ENCODE measurements at places on chromosomes 3 and 15.

GRCh38 chr15:90402767-90403166 is 14.7 kb downstream of the IQGAP1 start:
- DNase-seq: no peak

GRCh38 chr3:164278550-164278949 is 799.7 kb downstream of the SI start:
- DNase-seq: no peak

GRCh38 chr3:126685021-126685420 is 19.0 kb upstream of the CHCHD6 start:
- DNase-seq: no peak

- DNase-seq: no peak
These were observed 38.0 kb upstream of the RFTN1 start for GRCh38 chr3:16551342-16551976.

- no peak for DNase-seq
These were observed 315.9 kb upstream of the TGFBR2 start for GRCh38 chr3:30290479-30290878.

GRCh38 chr3:172471903-172472302 is 23.6 kb upstream of the GHSR start:
- DNase-seq: no peak

DNA sequence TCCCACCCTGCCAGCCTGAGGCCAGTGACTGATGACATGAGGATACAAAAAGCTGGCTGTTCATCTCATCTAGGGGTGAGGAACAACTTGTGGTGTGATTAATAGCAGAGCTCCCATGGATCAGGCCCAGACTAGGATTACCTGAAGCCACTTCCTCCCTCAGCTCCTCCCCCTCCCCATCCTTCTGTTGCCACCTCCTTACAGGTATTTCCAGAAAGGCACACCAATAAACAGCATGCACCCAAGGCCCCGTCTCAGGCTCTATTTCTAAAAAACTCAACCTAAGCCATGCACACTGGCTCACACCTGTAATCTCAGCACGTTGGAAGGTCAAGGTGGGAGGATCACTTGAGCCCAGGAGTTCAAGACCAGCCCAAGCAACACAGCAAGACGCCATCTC is 54.1 kb downstream of the SRGAP3 start:
- DNase-seq: no peak

DNA sequence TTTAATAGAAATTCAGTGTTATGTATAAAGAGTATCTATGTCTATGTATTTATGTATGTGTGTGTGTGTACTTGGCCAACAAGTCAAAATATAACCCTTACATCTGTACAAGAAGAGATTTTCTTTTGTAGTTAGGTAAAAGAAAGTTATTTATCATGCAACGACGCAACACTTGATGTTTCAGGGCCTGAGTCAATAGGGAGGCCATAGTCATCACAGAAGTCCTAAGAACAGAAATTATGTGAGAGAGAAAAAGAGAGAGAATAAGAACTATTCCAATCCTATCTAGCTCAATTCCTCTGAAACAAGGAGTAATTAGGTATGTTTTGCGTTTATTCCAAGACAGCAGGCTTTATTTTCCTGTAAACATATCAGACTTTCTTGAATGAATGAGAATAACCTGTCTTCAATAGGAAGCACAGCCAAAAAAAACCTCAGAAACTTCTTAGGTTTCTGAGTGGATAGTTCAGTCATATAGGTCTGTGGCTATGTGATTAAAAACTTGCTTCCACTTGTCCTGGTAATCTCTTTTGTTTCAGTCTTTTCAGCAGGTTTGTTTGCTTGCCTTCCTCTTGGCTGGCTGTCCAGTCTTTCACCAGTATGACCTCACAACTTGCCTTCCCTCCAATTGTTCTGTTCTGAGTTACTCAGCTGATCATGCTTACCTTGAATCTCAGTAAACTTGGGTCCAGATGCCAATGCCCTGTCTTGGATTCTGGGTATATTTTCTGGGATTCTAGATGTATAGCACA is 382.4 kb upstream of the GBE1 start:
- DNase-seq: no peak

GRCh38 chr3:63863150-63864007 is at the start of the genes ATXN7 and THOC7:
Gene ATXN7, plus strand, starts transcription at chr3:63863867. Its CDS starts 48,732 bp downstream, at chr3:63912599.
Gene THOC7, minus strand, starts transcription at chr3:63863805. Its CDS starts 15 bp downstream, at chr3:63863790.
- peak; percentile 51 for DNase-seq

DNA sequence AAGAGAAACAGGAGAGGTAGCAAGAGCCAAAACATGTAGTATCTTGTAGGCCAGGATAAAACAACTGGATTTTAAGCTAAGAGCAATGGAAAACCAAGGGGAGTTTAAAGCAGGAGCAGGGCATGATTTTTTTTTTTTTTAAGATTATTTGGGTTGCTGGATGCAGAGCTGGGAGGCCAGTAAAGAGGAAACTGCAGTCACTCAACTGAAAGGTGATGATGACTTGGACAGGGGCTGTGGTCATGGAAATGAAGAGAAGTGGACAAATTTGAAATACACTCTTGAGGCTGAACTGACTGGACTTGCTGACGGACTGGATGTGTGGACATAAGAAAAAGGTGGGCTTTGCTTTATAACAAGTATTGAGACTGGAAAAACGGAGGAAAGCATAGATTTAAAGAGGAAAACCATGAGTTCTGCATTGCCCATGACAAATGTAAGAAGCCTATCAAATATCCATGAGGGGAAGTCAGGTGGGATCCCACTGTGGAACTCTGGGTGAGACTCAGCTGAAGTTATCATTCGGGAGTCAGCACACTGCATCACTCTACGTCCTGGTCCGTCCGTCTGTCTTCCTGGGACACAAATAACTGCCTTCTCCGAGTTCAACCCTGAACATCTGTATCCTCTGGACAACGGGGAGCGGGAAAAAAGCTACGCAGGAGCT is 688 bp downstream of the XPC start:
- no peak for DNase-seq

- no peak for DNase-seq
These were observed 606.6 kb downstream of the RBMS3 start for GRCh38 chr3:29887451-29887850.

- no peak for DNase-seq
These were observed 715.1 kb upstream of the NR2F2 start for GRCh38 chr15:95615436-95615835.

- DNase-seq: no peak
These were observed 30.6 kb downstream of the PSMD6 start for GRCh38 chr3:63992516-63993209.

DNA sequence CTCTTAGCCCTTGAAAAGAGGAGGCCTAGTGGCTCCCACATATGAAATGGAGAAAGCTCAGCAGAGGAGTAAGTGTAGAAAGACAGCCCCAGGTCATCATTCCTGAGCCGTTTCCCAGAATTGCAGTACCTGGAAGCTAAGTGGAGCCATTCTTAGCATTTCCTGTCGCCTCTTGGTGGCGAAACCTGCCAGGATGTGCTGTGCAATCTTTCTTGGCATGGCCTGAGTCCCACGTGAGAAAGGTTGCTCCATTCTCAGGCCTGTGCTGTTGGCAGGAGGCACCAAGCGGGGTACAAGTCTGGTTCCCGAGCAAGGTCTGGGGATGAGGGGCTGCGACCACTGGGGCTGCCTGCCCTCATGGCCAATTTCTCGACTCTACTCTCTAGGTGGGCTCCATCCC is 207.2 kb upstream of the TPM1 start:
- DNase-seq: no peak

DNA sequence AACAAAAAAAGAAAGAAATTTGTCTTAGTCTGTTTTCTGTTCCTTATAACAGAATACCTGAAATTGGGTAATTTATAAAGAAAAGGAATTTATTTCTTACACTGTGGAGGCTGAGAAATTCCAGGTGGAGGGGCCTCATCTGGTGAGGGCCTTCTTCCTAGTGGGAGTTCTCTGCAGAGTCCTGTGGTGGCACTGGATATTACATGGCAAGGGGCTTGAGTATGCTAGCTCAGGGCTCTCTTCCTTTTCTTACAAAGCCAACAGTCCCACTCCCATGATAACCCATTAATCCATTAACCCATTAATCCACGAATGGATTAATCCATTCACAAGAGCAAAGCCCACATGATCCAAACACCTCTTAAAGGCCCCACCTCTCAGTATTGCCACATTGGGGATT is 2.9 kb upstream of the SATB1 start:
- DNase-seq: no peak

GRCh38 chr15:68885070-68885469 is 45.3 kb upstream of the SPESP1 start:
- no peak for DNase-seq

DNA sequence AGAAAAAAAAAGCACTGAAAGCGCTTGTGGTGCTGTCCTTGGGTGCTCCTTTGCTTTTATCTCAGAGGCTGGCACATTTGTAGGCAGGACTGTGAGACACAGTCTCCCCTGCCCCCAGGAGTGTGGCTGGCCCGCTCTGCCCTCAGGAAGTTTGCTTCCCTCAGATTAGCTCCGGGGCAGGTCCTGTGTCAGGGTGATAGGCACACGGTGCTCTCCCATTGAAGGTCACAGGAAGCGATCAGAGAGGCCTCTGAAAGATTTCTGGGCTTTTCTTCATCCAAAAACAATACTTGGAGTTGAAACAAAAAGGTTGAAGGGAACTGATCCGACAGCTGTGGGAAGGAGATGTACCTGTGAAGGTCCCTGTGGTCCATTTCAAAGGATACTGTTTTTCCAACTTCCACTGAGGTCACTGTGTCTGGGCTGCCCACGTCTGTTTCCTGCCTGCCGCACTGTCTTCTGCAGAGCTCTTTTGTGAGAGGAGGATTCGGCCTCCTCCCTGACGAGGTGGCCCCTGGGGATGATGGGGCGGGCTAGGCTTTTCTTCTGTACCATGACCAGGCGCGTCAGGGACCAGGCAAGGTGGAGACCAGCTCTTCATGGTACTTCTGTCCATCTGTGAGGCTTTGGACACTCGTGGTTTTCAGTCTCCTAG is 330.5 kb upstream of the CTDSPL start:
- DNase-seq: no peak

Measured in GM12892 (cell line).